D721Med (cell line): ENCODE measurements at places on chromosomes 7 and 10.

GRCh38 chr10:18545621-18546305, 105.6 kb downstream of the NSUN6 start:
- no peak for DNase-seq

- DNase-seq = no peak
These were observed 95.4 kb downstream of the ELMO1 start for GRCh38 chr7:37352974-37353948.

GRCh38 chr7:135333200-135333599, 99.6 kb downstream of the STRA8 start:
- DNase-seq = no peak

DNA sequence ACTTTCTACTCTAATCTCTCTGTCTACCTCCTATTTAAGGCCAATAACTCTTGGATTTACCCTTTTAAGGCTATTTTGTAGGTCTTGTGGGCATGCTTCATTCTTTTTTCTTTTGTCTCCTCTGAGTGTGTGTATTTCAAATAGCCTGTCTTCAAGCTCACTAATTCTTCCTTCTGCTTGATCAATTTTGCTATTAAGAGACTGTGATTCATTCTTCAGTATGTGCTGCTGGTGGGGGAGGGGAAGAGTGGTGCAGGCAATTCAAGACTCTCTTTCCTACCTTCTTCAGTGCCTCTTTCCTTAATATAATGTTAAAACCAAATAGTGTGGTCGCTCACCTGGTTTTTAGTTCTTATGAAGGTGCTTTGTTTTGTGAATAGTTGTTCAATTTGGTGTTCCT, 20.0 kb downstream of the ABCB1 start:
- no peak for DNase-seq

- no peak for DNase-seq
These were observed 207.9 kb upstream of the MYO3A start for GRCh38 chr10:25725917-25726716.

GRCh38 chr10:6504296-6504695, 75.8 kb downstream of the PRKCQ start:
- DNase-seq = no peak

GRCh38 chr10:103548581-103549348, 55.3 kb downstream of the NEURL1 start:
- peak; percentile 4 for DNase-seq
